SJCRH30 (cell line): ENCODE measurements at places on chromosomes 11 and 22. TPM values are rescaled to one million over a fixed set of nuclear protein-coding genes. Genes with fewer than 3 reads are reported as not detected.
A peak's percentile ranks its signal among the peaks of the same experiment; 100 is the strongest.

GRCh38 chr22:25120761-25121212 lies 78.9 kb upstream of the CRYBB3 start:
- peak overlapping the region; percentile 94 for H3K27ac ChIP-seq
- peak; percentile 82 for DNase-seq
- peaks cover 17% of the 10 kb centered on the region for H3K36me3 ChIP-seq
- H3K4me3 ChIP-seq: peak overlapping the region; percentile 0
- no peaks in the 10 kb centered on the region for H3K27me3 ChIP-seq
- peaks cover 38% of the 10 kb centered on the region for H3K4me1 ChIP-seq

DNA sequence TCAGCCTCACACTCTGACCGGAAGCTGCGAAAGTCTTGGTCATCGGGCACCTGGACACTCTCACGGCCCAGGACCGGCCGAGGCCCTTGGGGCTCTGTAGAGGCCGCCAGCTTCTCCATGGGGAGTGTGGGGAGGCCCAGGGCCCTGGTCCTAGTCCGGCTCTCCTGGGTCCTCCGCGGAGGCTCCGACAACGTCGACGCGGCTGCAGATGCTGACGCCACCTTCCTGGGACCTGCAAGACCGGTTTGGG lies 12.9 kb downstream of the STARD10 start:
- no peak for DNase-seq
- no peaks in the 10 kb centered on the region for H3K36me3 ChIP-seq
- H3K27ac ChIP-seq: no peak overlapping the region

DNA sequence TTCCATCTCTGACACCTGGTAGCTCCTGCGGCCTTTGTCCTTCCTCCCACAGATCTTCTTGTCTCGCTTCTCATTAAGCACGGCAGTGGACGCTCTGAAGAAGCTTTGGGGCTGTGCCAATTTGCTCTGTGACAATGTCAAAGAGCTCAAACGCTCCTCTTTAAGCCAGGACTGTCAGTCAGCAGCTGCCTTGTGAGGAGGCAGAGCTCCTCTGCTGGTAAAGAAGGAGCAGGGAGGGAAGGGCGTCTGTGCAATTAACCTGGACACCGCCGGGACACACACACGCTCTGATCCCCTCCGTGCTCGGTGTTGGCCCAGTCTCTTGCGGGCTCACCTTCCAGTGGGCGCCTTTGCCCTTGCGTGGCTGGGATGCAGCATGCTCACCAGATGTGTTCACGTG lies 373.9 kb downstream of the BRD1 start:
- no peaks in the 10 kb centered on the region for H3K4me1 ChIP-seq
- DNase-seq: no peak
- no peak overlapping the region for H3K27ac ChIP-seq
- peaks cover 37% of the 10 kb centered on the region for H3K27me3 ChIP-seq
- no peak overlapping the region for H3K4me3 ChIP-seq
- no peaks in the 10 kb centered on the region for H3K36me3 ChIP-seq

GRCh38 chr11:119795690-119796089 lies 66.7 kb upstream of the NECTIN1 start:
- H3K4me1 ChIP-seq: no peaks in the 10 kb centered on the region
- no peaks in the 10 kb centered on the region for H3K27me3 ChIP-seq
- H3K4me3 ChIP-seq: no peak overlapping the region
- no peak for DNase-seq
- H3K36me3 ChIP-seq: no peaks in the 10 kb centered on the region

GRCh38 chr22:48868554-48868953 lies 959.1 kb downstream of the BRD1 start:
- H3K27ac ChIP-seq: no peak overlapping the region
- H3K4me3 ChIP-seq: no peak overlapping the region
- H3K27me3 ChIP-seq: peaks cover 71% of the 10 kb centered on the region
- DNase-seq: no peak
- no peaks in the 10 kb centered on the region for H3K36me3 ChIP-seq

DNA sequence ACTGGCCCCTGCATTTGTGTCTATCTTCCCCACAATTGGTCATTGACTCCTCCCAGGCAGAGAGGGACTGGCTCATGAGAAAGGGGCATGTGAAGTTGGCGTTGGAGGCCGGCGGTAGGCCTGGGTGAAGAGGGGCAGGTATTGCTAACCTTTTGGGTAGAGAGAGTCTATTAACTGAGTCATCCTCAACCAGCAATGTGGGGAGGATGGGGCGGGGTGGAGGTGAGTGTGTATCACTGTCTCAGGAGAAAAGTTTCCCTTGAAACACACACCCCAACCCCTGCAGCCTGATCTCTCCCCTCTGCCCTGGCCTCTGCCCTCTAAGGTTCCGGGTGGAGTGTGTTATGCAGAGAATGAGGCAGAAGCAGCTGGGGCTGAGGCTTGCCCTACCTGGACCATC lies 60.1 kb upstream of the PHF21B start:
- no peaks in the 10 kb centered on the region for H3K36me3 ChIP-seq
- H3K4me3 ChIP-seq: no peak overlapping the region
- no peaks in the 10 kb centered on the region for H3K27me3 ChIP-seq
- DNase-seq: no peak

DNA sequence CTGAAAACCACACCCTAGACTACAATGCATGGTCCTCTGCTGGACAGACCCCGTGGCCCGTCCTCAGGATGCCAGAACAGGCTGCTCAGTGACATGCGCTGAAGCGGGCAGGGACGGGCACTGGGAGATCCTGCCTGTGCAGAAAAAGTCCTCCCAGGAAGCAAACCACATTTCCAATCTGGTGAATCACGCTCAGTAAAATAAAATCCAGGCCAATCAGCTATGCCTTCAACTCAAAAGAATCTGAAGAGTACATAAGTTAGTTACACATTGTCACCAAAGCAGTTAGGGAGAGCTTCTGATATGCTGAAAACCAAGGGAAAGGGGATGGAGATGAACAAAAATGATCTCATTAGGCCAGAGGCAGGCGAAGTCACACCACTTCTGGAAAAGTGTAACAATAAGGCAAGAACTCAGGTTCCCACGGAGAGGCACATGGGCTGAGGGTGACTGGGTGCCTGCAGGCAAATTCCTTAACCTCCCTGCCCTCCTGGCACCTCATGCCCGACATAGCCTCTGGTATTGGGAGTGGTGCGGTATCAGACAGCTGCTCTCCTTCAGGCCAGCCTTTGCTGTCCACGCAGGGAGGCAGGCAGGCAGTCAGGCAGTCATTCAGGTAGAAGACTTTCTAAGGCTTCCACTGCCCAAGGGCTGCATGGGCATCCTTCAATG lies 66.4 kb downstream of the APOL5 start:
- peaks cover 5% of the 10 kb centered on the region for H3K4me1 ChIP-seq
- H3K27me3 ChIP-seq: no peaks in the 10 kb centered on the region
- no peak for DNase-seq
- H3K27ac ChIP-seq: no peak overlapping the region
- peaks cover 20% of the 10 kb centered on the region for H3K36me3 ChIP-seq

MTNR1B gene
- total RNA-seq: not detected in 2 replicates

CBY1 gene
- total RNA-seq: 8.2 and 9.9 TPM in 2 replicates
